OCI-LY7 (cell line): ENCODE measurements at places on chromosomes 2 and 18. TPM values are rescaled to one million over a fixed set of nuclear protein-coding genes. Genes with fewer than 3 reads are reported as not detected.

DNA sequence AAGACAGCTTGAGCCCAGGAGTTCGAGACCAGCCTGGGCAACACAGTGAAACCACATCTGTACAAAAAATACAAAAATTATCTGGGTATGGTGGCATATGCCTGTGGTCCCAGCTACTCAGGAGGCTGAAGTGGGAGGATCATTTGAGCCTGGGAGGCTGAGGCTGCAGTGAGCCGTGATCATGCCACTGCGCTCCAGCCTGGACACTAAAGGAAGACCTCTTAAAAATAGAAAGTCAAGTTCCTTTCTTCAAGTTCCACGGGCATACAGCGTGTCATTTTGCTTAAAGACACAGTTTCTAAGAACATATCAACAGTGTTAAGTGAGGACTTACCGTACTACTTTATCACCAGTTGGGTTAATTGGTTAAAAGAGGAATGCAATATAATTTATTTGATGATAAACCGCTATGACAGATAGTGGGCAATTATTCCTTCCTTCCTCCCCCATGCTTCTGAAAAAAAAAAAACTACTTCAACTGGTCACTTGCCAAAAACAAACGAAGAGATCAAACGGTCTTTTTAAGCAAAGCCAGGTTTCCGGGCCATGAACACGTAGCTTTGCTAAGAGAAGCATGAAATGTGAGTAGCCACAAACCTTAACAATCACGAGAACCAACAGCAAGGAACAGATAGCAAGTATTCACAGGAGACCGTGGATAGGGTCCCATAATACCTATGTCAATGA is 21.4 kb downstream of the AP1S3 start:
- DNase-seq = no peak

Gene DNAH7
- total RNA-seq = not detected in 2 replicates

Gene VSNL1
- not detected in 2 replicates for total RNA-seq

DNA sequence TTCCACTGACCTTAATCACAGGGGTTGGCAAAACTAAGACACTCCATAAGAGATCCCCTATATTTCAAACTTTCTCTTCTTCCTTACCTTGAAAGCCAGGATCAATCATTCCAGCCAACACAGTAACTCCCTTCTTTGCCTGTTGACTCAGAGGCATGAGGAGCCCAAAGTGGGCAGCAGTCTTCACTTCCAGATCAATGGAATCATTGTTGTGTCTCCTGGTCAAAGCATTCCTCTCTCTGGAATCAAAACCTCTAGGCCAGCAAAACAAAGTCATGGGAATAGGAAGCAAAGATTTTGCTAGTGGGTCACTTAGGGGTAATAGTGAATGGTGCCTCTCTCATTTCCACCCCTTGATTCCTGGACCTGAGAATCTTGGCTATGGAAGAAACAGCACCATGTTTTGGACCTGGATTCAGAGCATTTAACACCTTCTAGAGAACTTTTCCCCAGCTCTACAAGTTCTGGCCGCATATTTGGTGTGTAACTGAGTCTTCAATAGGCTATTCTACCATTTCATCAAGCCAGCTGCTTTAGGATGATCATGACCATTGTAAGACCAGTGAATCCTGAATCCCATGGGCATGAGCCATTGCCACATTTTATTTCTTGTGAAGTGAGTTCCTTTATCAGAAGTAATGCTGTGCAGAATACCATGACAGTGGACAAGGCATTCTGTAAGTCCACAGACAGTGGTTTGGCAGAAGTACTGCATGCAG is 65.7 kb upstream of the SERPINE2 start:
- no peak for DNase-seq

DNA sequence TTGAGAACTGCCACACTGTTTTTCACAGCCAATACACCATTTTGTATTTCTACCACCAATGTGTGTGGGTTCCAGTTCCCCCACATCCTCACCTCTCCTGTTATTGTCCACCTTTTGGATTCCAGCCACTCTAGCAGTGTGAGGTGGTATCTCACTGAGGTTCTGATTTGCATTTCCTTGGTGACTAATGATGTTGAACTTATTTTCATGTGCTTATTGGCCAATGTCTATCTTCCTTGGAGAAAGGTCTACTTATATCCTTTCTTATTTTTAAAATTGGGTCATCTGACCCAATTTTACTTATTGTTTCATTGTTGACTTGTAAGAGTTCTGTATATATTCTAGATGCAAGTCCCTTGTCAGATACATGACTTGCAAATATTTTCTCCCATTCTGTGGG is 9.1 kb upstream of the HPCAL1 start:
- DNase-seq = no peak

Gene ST8SIA3
- total RNA-seq = not detected in 2 replicates

DNA sequence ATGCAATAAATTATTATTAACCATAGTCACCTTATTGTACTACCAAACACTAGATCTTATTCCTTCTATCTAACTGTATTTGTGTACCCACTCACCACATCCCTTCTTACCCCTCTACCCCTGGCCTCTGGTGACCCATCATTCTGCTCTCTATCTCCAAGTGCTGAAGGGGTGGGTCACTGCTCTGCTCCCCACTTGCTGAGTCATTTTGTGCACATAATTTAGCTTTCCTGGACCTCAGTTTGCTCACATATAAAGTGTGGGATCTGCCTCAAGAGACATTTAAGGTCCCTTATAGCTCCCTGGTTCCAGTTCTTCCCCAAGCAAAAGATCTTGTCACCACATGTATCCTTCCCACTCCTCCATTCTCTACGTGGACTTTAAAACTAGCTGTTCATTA is 169.4 kb downstream of the ZNF385B start:
- DNase-seq = no peak

GRCh38 chr18:6219116-6219717 is 195.5 kb downstream of the L3MBTL4 start:
- DNase-seq = peak; percentile 29

- DNase-seq = no peak
Observed at GRCh38 chr2:188695953-188696352, 278.2 kb upstream of the COL3A1 start.

DNA sequence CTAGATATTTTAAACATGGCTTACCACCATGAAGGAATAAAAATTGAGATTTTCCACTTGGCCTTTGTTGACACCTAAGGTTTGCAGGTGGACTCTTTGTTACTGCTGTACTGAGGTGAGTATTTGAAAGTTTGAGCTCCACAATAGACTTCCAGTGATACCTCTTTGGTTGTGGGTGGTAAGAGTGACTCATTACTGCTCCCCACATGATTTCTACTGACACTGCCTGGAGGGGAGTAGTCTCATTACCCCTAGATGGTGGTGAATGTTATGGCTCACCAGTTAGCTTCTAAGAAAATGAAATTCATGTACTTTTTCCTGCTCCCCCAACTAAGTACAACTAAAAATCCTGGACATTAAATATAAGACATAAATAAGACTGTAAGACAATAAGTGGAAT is 1183.1 kb upstream of the TMEFF2 start:
- no peak for DNase-seq

DNA sequence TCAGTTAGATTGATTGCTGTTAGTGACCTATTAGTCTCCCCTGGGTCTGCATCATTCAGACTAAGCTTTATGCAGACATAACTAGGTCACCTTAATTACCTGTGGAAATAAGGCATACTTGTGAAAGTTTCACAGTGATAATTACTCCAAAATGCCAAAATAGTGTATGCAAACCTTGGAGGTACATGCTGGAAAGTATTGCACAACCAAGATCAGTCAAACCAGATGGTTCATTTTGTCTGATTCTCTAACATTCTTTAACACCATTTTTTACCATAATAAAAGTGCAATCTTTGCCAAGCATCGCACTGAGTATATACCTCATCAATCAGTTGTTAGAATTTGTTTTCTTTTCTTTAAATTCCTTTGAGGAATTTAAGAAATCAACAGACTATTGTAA is 186.3 kb upstream of the TMEFF2 start:
- no peak for DNase-seq

DNA sequence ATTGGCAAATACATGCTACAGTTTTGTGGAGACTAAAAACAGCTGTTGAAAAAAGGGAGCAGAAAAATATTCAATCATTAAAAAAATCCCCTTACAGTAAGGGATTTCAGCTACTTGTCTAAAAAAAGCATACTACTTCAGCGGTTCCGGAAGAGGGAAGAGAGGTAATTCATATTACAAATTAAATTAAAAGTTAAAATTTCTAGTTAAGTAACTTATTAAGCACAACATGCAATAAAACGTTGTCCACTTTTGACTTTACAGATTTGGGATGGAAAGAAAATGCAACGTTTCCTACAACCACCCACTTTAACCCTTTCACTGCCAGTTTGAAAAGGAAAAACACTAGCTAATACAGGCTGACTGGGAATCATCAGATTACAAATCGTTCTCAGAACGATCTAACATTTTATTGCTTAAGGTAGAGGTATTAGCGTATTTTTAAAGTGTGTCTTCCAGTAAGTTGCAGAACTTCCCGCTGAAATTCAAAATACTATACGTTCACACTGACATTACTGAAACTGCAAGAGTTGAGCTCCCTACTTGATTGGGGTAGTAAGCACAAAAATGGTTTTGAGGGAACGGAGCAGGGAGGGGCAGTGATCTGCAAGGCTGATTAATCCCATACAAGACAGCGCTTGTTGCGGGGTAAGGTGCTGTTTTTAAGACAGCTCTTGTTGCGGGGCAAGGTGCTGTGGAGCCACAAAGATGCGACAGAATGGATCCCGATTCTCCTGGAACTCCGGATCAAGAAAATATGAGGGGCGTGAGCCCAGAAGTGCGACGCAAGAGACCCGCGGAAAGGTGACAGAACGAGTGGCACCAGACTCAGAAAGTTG is 743 bp downstream of the HADHA start:
- peak; percentile 47 for DNase-seq

DNA sequence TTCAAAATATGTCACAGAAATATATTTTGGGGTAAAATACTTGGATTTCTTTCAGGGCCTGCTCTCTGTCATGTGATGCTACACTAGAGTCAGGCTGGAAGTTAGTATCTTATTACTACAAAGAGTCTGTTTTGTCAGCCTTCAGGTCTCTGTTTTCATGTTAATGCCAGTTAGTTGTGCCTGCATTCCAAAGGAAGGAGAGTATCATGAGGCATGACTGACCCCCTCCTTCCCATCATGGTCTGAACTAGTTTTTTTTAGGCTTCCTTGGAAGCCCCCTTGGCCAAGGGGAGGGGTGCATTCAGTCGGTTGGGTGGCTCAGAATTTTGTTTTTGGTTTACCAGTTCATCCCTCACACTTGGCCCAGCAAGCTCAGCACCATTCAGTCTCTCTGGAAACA is 318.0 kb downstream of the ALK start:
- DNase-seq = no peak

Gene NT5C1B
- not detected in 2 replicates for total RNA-seq

DNA sequence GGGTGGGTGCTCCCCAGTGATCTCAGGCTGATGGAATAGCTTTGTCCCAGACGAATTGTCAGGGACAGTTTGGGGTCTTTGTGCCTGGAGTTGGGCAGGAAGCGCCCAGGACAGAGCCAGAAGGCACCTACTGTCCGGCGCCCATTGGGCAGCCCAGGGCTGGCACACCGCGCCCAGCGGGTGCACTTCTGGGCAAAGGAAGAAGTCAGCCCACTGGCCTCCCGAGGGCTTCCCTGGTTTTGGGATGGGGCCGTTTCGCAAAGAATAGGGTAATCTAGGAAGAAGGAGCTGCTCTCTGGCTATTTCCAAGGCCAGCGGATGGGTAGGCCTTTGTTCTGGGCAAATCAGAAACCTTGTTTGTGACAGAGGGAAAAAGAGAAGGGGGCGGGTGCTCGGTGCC is 3.5 kb upstream of the SIX2 start:
- no peak for DNase-seq

Gene SNORC
- total RNA-seq = 0.59 and 1.4 TPM in 2 replicates

DNA sequence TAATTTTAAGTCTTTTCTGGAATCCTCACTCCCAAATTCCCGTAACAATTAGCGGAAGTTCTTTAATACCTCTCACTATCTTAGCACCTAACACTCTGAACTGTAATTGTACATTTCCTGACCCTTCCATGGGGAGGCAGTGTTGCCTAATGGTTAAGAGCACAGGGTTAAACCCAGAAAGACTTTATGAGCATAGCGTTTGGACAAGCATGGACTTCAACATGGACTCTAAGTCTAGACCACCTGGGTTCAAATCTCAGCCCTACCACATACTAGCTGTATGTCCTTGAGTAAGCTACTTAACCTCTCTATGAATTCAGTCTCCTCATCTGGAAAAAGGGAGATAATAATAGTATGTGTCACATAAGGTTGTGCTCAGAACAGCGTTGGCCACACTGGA is 13.0 kb downstream of the ANTXR1 start:
- peak; percentile 34 for DNase-seq

Gene SERPINB13
- not detected in 2 replicates for total RNA-seq

- no peak for DNase-seq
Observed at GRCh38 chr2:55093381-55093780, 43.1 kb upstream of the RTN4 start.

Gene VAMP8
- total RNA-seq = 152 and 160 TPM in 2 replicates

Gene OTOS
- not detected in 2 replicates for total RNA-seq

- DNase-seq = no peak
Observed at GRCh38 chr2:96344011-96344410, 8.4 kb downstream of the NCAPH start.

Gene UGT1A1
- total RNA-seq = not detected in 2 replicates

DNA sequence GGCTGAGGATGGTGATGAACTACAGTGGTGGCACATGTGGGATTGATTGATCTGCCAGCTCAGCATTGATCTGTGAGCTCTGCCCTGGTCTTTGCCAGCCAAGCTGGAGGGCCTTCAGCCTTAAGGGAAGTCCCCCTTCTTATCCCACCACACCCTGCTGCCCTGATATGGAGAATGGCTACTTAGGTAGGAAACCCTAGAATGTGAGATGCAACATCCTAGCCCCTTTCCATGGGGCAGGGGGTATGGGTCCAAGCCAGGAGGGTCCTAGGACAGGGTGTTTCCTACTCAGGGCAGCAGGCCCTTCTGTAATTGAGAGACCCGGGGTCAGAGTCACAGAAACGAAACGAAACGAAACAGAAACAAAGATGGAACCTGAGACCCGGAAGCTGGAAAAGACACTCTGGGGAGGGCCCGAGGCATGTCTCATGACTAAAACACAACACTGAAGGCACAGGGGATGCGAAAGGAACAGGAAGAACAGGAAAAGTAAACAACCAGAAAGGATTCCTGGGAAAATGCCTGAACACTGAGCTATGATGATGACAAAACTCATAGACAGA is 16.9 kb upstream of the SULT1C2 start:
- no peak for DNase-seq

Gene UGT1A6
- not detected in 2 replicates for total RNA-seq

DNA sequence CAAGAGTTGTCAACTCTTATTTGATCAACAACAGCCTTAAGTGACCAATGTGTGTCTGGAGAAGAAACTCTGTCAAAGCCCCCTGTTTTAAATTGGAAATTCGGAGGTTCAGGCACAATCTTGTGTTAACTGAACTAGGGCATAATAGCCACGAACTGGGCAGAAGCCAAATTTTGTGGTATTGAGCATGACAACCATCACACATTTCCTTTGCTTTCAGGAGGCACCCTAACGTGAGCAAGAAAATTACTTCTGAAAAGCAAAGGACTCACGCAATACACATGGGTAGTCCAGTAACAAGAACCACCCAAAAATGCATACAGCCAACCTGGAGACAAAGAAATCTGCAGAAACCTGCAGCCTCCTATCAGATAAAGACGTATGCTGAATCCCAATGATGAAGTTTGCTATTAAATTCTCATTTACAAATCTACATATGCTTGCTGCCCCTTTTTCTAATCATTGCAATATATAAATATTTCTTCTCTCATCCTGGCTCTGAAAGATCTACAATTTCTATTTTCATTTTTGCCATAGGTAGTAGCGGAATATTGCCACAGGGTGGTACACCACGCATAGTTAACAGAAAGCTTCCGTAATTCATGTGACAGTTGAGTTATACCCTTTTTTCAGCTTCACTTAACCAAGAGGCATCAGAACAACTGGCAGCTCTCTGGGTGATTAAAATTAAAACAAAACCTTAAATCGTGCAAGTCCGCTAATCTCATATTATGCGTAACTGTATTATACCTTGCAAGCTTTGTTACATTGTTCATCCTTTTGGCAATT is 495.8 kb downstream of the NRXN1 start:
- DNase-seq = peak; percentile 26
